Osteoblast (primary cell): ENCODE measurements at places on chromosomes 13 and 19. TPM values are rescaled to one million over a fixed set of nuclear protein-coding genes. Genes with fewer than 3 reads are reported as not detected.

GRCh38 chr19:42113641-42114348 lies 18.5 kb downstream of the POU2F2 start:
- peak; percentile 99 for DNase-seq

Gene GPR4
- total RNA-seq: not detected in 2 replicates

GRCh38 chr13:28530729-28531076 lies 35.8 kb upstream of the FLT1 start:
- peak; percentile 79 for DNase-seq

Gene EDNRB
- under 0.01 and 0.29 TPM in 2 replicates for total RNA-seq

Gene APOC1
- total RNA-seq: 1.2 and 1.4 TPM in 2 replicates

Gene NAPSA
- under 0.01 and 0.29 TPM in 2 replicates for total RNA-seq

Gene MVB12A
- total RNA-seq: 41.3 and 50.7 TPM in 2 replicates

Gene ATXN8OS
- not detected in 2 replicates for total RNA-seq

GRCh38 chr19:49425922-49426592 lies 869 bp downstream of the GFY start:
- peak; percentile 93 for DNase-seq

Gene RYR1
- under 0.01 TPM in 2 replicates for total RNA-seq

Gene KIR2DL1
- not detected in 2 replicates for total RNA-seq

GRCh38 chr13:106610486-106610885 lies 42.5 kb upstream of the ARGLU1 start:
- DNase-seq: peak; percentile 39
